DMS79 (cell line): ENCODE measurements at places on chromosomes 1 and 21.

DNA sequence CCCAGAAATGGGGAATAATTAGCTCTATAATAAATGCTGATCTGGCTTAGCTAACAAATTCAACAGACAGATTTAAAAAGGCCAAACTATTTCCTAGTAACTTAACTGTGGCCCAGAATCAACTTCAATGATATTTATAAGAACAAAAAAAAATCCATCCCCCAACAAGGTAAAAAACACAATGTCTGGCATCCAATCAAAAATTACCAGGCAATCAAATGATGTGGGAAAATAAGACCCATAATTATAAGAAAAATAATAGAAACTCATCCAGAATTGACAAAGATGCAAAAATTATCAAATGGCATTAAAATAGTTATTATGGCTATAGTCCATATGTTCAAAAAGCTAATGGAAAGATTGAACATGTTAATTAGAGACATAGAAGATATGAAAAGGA is 42.4 kb upstream of the CDC14A start:
- no peak for DNase-seq

GRCh38 chr1:241615043-241615974 is 24.9 kb downstream of the CHML start:
- no peak for DNase-seq

GRCh38 chr1:117268535-117269455 is 58.1 kb upstream of the VTCN1 start:
- no peak for DNase-seq

DNA sequence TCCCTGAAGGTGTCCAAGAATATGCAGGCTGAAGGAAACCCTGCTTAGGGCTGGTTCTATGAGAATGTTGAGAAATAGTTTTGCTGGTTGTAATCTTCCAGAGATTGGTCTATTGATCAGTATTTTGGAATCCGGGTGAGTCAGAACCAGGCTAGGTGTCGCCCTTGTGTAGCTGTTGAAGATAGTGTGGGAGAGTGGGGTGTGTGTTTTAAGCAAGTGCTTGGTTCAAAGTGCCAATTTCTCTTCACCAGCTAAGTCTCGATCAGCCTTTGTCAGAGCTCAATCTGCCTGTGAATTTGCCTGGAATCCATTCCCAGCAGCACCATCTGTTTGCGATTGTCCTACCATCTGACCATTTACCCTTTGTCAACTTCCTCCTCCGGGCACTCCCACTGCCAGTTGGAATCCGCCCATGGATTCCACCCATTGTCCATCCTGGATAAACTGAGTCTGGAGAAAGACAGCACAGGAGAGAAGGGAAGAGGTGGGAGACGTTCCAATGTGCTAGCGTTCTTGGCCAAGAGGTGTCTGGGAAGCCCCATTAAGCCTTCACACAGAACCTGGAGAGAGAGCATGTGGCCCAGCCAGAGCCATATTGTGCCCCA is 59.4 kb upstream of the CYP2J2 start:
- DNase-seq = no peak

DNA sequence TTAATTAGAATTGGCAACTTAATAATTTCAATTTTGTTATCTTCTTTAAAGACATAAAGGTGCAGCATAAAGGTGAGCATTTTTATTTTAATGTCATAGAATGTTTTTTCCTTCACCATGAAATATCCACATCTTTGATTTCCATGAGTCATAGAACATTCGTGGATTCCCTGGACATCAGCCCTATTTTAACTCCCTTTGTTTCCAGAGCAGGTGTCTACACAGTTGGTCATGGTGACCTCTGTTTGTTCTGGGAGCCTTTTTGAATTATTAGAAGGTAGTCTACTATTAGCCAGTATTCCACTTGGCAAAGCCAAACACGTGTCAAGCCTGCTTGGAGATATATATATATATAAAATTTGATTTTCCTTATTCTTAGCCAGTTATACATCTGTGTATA is 572.9 kb downstream of the LTN1 start:
- no peak for DNase-seq
